Activated CD4-positive, alpha-beta memory T cell treated with anti-CD3 and anti-CD28 coated beads, Interleukin-2, amount 10 ng/mL, durations not matched to agents 7 days and 5 days (primary cell): ENCODE measurements at places on chromosomes 5 and 9. TPM values are rescaled to one million over a fixed set of nuclear protein-coding genes. Genes with fewer than 3 reads are reported as not detected.

- H3K4me1 ChIP-seq: peaks cover 6% of the 10 kb centered on the region
- peaks cover 1% of the 10 kb centered on the region for H3K27me3 ChIP-seq
- H3K4me3 ChIP-seq: no peak overlapping the region
- no peak overlapping the region for H3K27ac ChIP-seq
- H3K36me3 ChIP-seq: no peaks in the 10 kb centered on the region
Measured at GRCh38 chr5:82815871-82816270, 261.3 kb downstream of the TMEM167A start.

GRCh38 chr5:72353046-72353445 is 32.9 kb downstream of the PTCD2 start:
- peaks cover 8% of the 10 kb centered on the region for H3K4me1 ChIP-seq
- H3K36me3 ChIP-seq: peaks cover 8% of the 10 kb centered on the region
- H3K27ac ChIP-seq: no peak overlapping the region
- no peak for DNase-seq

DNA sequence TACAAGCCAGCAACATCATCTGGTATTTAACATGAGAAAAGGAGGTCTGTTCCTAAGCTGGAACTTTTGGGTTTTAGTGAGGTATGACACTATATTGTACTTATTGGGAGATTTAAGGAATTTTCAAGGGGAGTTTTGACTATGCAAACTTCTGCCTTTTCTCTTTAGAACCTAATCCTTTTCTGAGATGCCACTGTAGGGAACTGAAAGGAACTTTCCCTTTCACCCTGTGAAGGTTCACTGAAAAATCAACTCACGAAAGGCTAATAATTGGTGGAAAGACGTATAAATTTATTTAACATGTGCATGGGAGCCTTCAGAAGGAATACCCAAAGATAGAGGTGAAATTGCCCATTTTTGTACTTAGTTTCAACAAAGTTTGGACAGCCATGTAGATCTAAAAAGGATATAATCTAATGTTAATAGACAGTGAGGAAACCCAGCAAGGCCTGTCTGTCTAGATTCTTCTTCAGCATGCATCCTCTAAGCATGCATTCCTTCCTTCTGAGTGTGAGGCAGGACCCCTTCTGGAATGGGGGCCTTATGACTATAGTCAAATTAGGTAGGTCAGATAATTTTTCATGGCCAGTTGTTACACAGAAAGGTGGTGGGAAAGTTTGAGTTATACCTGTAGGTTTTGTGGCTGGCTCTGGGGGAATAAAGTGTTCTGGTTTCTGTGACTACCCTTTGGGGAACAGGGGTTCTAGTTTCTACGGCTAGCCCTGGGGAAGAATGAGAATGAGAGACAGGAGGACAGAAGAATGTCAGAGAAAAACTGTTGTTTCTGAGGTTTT is 200.3 kb downstream of the C9orf152 start:
- DNase-seq: no peak
- peaks cover 18% of the 10 kb centered on the region for H3K36me3 ChIP-seq
- H3K4me1 ChIP-seq: peaks cover 25% of the 10 kb centered on the region
- peaks cover 6% of the 10 kb centered on the region for H3K27me3 ChIP-seq
- H3K4me3 ChIP-seq: no peak overlapping the region
- no peak overlapping the region for H3K27ac ChIP-seq

- no peak overlapping the region for H3K27ac ChIP-seq
- H3K27me3 ChIP-seq: no peaks in the 10 kb centered on the region
- H3K4me3 ChIP-seq: no peak overlapping the region
- DNase-seq: no peak
- no peaks in the 10 kb centered on the region for H3K36me3 ChIP-seq
- H3K4me1 ChIP-seq: no peaks in the 10 kb centered on the region
Measured at GRCh38 chr5:67976891-67977601, 238.5 kb upstream of the PIK3R1 start.

- no peak for DNase-seq
- no peak overlapping the region for H3K4me3 ChIP-seq
- no peaks in the 10 kb centered on the region for H3K4me1 ChIP-seq
Measured at GRCh38 chr5:158635565-158635964, 464.2 kb downstream of the EBF1 start.

DNA sequence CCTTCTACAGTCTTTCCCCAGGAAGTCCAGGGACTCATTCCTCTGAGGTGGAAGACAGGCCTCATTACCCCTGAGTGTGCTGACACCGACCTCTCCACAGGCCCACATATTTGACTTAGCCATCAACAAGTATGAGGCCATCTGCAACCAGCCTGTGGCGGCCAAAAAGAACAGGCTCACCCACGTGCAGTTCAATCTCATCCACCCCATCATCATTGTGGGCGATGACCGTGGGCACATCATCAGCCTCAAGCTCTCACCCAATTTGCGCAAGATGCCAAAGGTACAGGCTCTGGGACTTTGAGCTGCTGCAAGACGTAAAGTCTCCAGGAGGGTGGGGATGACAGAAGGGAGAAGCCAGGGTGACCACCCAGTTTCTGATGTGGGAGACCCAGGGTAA is 5.6 kb downstream of the ENHO start:
- H3K4me1 ChIP-seq: no peaks in the 10 kb centered on the region
- H3K27me3 ChIP-seq: peaks cover 6% of the 10 kb centered on the region
- no peak overlapping the region for H3K27ac ChIP-seq
- H3K4me3 ChIP-seq: no peak overlapping the region
- H3K36me3 ChIP-seq: no peaks in the 10 kb centered on the region

GRIN1 gene
- total RNA-seq: 0.40 TPM

GRCh38 chr5:156051972-156052371 is 275.0 kb upstream of the SGCD start:
- H3K27me3 ChIP-seq: no peaks in the 10 kb centered on the region
- no peaks in the 10 kb centered on the region for H3K36me3 ChIP-seq
- H3K27ac ChIP-seq: no peak overlapping the region
- no peak for DNase-seq

FSTL4 gene
- total RNA-seq: not detected

DNA sequence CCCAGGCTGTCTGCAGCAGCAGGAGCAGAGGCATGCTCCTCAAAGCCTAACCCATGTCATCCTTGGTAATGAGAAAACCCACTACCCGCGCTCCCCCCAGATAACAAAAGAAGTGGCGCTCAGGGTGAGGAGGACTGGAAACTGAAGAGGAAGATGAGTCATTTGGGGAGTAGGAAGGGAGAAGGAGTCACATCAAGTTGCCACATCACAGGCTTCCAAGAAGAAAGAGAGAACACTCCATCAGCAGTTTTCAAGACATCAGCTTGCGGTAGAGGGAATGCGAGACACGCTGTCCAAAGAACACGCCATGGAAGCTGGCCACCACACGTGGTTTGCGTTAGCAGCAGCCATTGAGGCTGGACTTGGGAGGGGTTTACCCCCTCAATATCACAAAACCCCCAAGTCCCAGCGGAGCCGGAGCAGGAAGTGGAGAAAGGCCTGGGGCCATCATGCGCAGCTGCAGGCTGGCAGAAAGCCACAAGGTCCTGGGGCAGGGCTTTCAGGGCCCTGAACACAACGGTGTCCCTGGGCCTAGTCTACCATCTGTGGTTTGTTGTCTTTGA is 41.5 kb downstream of the SH3PXD2B start:
- H3K4me1 ChIP-seq: peaks cover 33% of the 10 kb centered on the region
- H3K27me3 ChIP-seq: peaks cover 10% of the 10 kb centered on the region
- peak; percentile 21 for DNase-seq

MEIKIN gene
- total RNA-seq: 1.1 TPM

DNA sequence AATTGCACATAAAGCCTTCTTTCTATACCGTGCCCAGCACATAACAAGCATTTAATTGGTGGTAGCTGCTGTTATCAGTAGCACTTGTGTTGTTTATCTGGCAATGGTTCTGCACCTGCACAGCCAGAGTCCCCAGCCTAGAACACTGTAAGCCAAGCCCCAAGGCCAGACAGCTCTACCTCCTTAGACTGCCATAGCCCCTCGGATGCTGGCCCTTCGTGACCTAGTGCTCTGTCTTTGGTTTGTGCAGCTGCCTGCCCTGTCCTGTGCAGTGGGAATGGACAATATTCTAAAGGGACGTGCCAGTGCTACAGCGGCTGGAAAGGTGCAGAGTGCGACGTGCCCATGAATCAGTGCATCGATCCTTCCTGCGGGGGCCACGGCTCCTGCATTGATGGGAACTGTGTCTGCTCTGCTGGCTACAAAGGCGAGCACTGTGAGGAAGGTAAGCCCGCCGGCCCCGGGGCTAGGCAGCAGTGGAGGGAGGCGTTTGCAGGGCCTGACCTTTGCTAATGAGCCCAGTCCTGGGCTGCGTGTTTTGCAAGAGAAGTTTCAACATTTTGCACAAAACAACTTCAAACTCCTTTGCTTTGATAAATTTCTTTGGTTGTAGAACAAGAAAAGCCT is 173.3 kb upstream of the WWC1 start:
- DNase-seq: no peak
- no peaks in the 10 kb centered on the region for H3K36me3 ChIP-seq
- no peaks in the 10 kb centered on the region for H3K4me1 ChIP-seq
- H3K27me3 ChIP-seq: peaks cover 2% of the 10 kb centered on the region
- H3K27ac ChIP-seq: no peak overlapping the region
- H3K4me3 ChIP-seq: no peak overlapping the region

- no peak for DNase-seq
- no peak overlapping the region for H3K4me3 ChIP-seq
- H3K36me3 ChIP-seq: no peaks in the 10 kb centered on the region
- H3K27ac ChIP-seq: no peak overlapping the region
- peaks cover 4% of the 10 kb centered on the region for H3K4me1 ChIP-seq
- no peaks in the 10 kb centered on the region for H3K27me3 ChIP-seq
Measured at GRCh38 chr5:68074048-68074632, 141.4 kb upstream of the PIK3R1 start.

DNA sequence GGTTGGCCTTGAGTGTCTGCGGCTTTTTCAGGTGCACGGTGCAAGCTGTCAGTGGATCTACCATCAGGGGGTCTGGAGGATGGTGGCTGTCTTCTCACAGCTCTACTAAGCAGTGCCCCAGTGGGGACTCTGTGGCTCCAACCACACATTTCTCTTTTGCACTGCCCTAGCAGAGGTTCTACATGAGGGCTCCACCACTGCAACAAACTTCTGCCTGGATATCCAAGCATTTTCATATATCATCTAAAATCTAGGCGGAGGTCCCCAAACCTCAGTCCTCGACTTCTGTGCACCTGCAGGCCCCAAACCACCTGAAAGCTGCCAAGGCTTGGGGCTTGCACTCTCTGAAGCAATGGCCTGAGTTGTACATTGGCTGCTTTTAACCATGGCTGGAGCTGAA is 601.5 kb downstream of the MTRR start:
- no peaks in the 10 kb centered on the region for H3K27me3 ChIP-seq
- H3K27ac ChIP-seq: no peak overlapping the region
- DNase-seq: no peak

DNA sequence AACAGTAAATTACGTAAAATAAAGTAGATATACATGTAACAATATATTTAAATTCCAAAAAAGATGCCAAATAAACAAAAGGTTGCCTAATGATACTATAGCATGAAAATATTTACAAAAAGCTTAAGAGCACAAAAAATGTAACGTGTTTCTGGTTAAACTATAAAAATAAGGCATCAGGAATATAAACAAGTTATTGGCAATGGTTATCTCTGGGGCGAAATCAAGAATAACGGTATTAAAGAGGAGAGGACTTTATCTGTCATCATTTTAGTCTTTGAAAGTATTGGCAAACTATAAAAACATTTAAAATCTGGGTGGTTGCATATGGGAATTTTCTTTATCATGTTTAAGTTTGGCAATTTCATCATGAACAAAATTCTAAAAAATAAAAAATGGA is 1599.2 kb downstream of the MAT2B start:
- no peaks in the 10 kb centered on the region for H3K4me1 ChIP-seq
- no peaks in the 10 kb centered on the region for H3K36me3 ChIP-seq
- H3K27me3 ChIP-seq: no peaks in the 10 kb centered on the region
- H3K4me3 ChIP-seq: no peak overlapping the region
- no peak overlapping the region for H3K27ac ChIP-seq
